ENCODE measurements at places on chromosomes 11 and 22. TPM values are rescaled to one million over a fixed set of nuclear protein-coding genes. Genes with fewer than 3 reads are reported as not detected.

DNA sequence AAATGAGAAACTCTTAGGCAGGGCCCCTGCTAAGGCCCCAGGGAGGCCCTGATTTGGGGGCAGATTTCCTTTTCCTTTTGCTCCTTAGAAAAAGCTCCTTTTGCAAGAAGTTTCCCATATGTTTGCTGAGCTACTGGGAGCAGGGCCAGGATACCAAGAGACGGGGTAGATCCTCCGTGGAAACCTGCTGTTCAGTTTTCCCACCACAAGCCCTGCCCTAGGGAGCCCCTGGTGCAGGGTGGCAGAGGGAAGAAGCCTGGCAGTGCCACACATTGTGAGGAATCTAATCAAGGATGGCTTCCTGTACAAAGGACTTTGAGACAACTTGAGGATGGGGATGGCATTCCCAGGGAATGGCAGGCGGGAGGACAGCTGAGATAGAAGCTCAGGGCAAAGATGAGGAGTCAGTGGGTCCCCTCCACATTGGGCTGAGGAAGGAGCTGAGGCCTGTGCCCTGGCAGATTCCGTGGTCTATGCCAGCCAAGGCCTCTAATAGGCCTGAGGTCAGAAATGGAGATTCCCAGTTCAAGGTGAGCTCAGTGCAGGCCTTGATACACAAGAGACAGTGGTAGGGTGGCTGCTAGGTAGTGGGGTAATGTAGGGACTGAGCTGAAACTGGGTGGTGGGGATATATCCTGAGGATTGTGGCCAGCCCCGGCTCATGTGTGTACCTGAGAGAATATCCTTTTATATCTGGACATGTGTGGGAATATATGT, 15.0 kb downstream of the TUB start:
- no peaks in the 10 kb centered on the region for H3K36me3 ChIP-seq
- H3K27me3 ChIP-seq = no peaks in the 10 kb centered on the region
- H3K4me3 ChIP-seq = no peak overlapping the region
- no peaks in the 10 kb centered on the region for H3K4me1 ChIP-seq
- no peak overlapping the region for H3K27ac ChIP-seq
- DNase-seq = no peak

The CNIH2 gene
- 7.1 TPM for total RNA-seq

The OR8B8 gene
- total RNA-seq = not detected

The TMEM25 gene
- 9.3 TPM for total RNA-seq

The MIOX gene
- total RNA-seq = 0.23 TPM

All from natural killer cell (primary cell).